NCI-H2171 (cell line): ENCODE measurements at places on chromosomes 2 and 18.
A peak's percentile ranks its signal among the peaks of the same experiment; 100 is the strongest.

- DNase-seq = no peak
These were observed 53.7 kb upstream of the ZNF396 start for GRCh38 chr18:35430721-35431373.

DNA sequence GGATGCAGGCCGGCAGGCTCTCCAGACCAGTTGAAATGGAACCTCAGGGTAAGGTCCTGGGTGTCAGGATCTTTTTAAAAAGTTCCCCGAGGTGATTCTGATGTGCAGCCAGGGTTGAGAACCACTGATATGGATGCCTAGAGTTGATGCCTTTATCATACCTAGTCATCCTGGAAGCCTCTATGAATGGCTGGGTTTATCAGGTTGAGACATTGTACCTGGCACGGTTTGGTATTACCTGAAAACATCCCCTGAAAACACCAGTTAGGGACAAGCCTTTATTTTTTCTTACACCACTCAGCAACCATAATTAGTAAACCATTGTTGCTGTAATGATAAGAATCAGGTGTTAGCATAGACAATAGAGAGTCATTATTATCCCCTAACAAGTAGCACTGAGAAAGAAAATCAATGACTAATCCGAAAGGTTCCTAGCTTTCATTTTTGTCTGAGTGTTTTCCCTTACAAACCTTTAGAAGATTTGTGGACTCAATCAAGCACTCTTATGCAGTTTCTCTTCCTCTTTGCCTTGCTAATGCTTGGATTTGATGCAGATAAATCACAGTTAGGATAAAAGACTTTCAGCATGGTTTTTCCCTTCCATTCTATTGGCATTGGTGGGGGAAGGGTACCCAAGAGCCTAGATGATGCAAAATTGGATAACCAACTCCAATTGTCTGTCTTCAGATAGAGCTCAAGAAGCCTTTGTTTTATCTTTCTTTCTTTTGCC lies 116.5 kb upstream of the LYPD6 start:
- DNase-seq = no peak

GRCh38 chr2:44139741-44140140 lies 28.9 kb upstream of the PPM1B start:
- no peak for DNase-seq

DNA sequence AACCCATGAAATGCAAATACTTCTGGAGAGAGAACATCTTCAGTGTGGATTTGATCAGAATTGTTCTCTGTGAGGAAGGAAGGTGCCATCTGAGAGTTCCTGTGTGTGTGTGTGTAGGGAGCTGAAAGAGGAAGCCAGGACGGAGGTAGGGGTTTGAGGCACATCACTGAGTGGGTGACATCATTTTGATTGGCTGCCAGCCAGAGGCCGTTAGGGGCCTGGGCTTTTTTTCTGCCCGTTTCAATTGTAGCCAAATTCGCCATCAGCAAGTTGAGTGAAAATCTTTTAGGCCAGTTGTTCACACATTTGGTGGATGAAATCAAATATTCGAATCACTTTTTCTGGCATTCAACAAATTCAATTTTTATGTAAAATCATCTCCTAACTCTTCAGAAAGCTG lies 48.9 kb downstream of the TSN start:
- DNase-seq = peak; percentile 75

DNA sequence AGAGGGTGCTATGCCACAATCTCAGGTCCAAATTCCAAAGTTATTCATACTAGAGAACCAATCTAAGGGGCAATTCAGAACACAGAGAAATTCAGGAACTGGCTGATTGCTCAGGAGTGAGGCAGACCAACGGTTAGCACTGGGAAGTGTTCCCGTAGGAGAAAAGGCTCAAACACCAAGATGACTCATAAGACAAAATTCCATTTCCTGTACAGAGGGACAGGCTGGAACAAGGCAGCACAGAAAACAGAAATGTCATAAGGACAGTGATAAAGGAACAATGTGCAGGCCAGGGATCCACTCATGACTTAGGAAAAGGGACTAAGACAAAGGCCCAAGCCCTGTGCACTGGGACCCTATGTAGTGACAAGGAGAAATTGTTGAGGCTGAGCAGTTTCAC lies 54.2 kb downstream of the PDE1A start:
- DNase-seq = no peak

- no peak for DNase-seq
These were observed 9.3 kb upstream of the RMDN2 start for GRCh38 chr2:37915773-37916172.

- no peak for DNase-seq
These were observed 22.5 kb downstream of the GATA6 start for GRCh38 chr18:22191923-22192322.
